ENCODE measurements at places on chromosomes 6 and 20. TPM values are rescaled to one million over a fixed set of nuclear protein-coding genes. Genes with fewer than 3 reads are reported as not detected.

DNA sequence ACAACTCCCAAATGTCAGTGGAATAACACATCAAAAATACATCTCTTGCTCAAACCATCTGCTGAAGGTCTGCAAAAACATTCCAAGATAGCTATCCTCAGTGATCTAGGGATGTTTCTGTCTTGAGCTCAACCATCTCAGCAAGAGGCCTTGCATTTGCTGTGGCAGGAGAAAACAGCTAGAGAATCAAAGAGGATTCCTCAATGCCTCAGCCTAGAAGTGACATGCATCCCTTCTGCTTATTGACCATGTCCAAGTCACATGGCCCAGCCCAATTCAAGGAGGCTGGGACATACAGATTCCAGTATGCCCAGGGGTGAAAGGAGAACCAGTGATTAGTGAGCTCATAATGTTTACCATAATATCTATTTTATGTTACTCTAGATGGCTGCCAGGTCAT lies 269.5 kb downstream of the PLCB1 start:
- DNase-seq: no peak
- no peak overlapping the region for H3K27ac ChIP-seq
- H3K4me3 ChIP-seq: no peak overlapping the region
- H3K36me3 ChIP-seq: no peaks in the 10 kb centered on the region
- no peaks in the 10 kb centered on the region for H3K27me3 ChIP-seq
- no peaks in the 10 kb centered on the region for H3K4me1 ChIP-seq

- no peak overlapping the region for H3K4me3 ChIP-seq
- H3K27me3 ChIP-seq: no peaks in the 10 kb centered on the region
- no peaks in the 10 kb centered on the region for H3K4me1 ChIP-seq
- DNase-seq: no peak
Observed at GRCh38 chr20:7893014-7893730, 47.1 kb downstream of the HAO1 start.

DNA sequence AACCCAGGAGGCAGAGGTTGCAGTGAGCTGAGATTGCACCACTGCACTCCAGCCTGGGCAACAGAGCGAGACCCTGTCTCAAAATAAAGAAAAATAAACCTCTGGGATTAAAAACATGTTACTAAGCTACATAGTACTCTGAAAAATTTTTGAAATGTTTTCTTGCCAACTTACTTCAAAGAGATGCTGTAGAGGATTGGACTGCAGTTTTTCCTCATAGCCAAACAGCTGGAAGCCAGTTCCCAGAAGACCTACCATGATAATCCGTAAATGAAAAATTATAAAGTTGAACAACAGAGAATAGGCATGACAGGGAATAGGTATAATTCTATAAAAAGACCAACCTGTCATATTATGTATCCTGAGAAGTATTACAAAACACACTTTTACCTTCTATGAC lies 48.0 kb downstream of the RARS2 start:
- no peak overlapping the region for H3K27ac ChIP-seq
- H3K36me3 ChIP-seq: peaks cover 3% of the 10 kb centered on the region
- no peaks in the 10 kb centered on the region for H3K27me3 ChIP-seq
- no peak for DNase-seq

ARMH2 gene
- not detected for total RNA-seq

CALHM4 gene
- not detected for total RNA-seq
